ENCODE measurements at places on chromosomes 7 and 10. TPM values are rescaled to one million over a fixed set of nuclear protein-coding genes. Genes with fewer than 3 reads are reported as not detected.

Gene HTRA1
- polyA plus RNA-seq: 11.7 TPM

Gene EN2
- polyA plus RNA-seq: 0.02 TPM

Gene KAZALD1
- polyA plus RNA-seq: 0.81 TPM

Gene AKR1C4
- not detected for polyA plus RNA-seq

Gene COBL
- 3.6 TPM for polyA plus RNA-seq

Gene IL15RA
- polyA plus RNA-seq: 2.5 TPM
